SW480 (cell line): ENCODE measurements at places on chromosomes 11 and 22.

DNA sequence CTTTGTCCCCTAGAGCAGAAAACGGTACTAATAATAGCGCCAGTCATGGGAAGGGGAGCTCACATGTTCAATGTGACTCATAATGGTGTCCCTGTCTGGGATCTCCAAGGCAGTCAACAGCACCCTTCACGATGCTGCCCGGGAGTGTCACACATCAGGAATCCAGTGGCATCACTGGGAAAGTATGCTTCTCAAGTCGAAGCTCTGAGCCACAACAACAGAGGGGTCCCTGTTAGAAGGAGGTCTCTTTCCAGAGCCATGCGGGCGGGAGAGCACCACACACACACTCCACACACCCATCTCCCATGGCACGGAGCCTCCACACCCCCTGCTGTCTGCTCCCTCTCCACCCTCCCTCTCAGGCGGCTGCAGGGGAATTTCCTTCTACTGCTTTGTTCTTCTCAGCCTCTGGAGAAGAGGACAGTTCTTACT is 119.7 kb downstream of the ETS1 start:
- peak; percentile 93 for DNase-seq

DNA sequence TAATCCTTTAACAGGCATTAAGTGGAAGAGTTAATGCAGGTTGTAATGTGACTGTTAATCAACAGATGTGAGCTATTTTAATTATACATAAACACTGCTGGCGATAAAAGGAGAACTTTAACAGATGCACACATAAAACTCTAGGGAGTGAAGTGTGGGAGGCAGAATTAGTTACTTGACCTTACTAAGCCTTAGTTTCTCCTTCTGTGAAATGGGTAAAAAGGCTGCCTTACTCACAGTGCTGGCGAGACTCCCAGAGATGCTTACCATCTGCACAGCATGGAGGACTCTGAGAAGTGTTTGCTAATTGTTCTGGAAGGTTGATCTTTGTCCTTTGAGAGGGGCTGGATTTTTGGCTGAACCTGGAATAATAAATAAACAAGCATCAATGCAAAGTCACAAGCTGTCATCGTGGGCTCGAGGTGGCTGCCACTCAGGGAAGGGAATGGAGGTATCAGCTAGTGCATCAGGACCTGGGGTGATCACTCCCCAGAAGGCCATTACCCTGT is 58.6 kb upstream of the MPEG1 start:
- no peak for DNase-seq

DNA sequence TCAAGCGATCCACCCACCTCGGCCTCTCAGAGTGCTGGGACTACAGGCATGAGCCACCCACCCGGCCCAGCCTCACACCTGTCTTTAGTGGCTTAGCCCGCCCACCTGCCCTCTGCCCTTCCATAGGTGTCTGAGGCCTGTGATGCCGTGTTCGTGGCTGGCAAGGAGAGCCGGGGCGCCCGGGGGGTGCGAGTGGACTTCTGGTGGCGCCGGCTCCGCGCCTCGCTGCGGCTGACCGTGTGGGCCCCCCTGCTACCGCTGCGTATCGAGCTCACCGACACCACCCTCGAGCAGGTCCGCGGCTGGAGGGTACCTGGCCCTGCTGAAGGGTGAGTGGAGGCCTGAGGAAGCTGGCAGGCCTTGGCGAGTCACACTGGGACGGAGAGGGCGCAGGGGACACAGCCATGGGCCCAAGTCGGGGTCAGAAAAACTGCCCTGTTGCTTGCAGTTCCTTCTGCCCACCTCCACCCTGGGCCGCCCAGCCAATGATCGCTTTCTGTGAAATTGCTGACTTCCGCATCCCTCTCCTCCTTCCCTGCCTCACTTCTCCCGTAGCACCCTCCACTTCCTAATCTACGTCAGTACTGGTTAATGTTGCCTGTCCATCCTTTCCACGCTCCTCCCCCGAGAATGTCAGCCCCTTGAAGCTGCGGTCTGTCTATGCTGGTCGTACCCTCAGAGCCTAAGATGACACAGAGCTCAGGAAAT is 9.3 kb downstream of the TMEM132A start:
- no peak for DNase-seq

DNA sequence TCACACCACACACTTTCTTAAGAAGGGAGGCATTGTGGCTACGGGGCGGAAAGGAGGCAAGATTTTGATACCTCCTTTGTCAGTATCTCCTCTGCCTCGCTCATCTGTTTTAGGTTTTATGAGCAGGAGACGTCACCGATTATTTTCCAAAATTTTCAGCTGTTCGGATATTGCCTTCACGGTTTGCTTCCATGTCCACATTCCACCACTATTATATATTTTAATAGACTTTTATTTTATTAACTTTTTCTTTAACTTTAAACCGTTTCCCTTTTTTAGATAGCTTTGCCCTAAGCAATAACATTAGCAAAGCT is 33.7 kb upstream of the CREB3L1 start:
- DNase-seq: no peak

DNA sequence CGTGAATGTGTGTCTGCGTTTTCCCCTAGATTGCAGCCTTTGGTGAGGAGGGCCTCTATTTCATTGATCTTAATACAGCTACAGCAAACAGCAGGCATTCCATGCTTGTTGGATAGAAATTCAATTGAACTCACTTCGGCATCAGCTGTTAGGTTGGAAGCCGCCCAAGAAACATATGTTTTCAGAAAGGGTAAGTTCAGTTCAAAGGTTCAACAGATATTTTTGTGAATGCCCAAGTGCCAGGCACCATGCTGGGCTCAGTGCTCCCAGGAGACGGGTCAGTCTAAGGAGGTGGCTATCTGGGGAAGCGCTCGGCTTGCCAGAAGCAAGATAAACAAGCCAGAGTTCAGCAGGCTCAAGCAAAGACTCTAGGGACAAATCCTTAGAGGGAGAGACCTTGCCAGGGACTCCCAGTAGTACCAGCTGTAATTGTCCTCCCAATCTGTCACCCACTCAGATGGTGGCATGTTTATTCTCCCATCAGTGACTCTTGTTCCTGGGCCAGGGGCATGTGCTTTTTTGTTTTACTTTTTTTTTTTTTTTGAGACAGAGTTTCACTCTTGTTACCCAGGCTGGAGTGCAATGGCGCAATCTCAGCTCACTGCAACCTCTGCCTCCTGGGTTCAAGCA is 64.5 kb upstream of the LARGE1 start:
- DNase-seq: no peak

- no peak for DNase-seq
These were observed 141.0 kb downstream of the CRYBB2 start for GRCh38 chr22:25360411-25360810.

DNA sequence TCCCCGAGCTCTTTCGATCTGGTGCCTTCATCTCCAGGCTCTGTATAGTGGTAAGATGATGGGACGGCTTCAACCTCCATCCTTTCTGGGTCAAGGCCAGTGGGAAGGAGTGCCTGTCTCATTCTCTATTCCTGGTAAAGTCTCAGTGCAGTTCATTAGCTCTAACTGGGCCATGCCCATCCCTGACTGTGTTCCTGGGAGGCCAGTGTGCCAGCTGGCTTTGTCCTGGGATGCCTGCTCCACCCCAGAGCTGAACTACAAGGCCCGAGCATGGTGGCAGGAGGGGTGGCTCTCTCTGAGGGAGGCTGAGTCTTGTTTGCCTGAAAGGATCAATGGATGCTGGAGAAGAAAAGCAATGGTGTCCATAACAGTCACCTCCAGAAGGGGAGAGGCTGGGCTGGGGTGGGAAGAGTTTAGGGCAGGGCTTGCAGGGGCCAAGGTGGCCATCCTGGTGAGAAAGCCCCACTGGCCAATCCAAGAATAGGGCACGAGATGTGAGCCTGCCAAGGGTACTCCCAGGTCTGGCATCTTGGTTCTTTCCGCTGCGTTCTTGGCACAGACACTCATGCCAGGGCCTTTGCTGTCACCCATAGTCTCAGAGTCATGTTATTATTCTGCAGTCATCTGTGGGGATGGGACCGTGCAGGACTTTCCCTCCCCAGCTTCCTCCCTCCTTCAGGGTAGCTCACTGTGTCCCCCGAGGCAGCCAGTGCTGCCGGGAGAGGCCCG is 60.1 kb downstream of the PARVB start:
- DNase-seq: no peak

GRCh38 chr11:130544266-130544665 is 95.8 kb downstream of the ADAMTS15 start:
- no peak for DNase-seq

DNA sequence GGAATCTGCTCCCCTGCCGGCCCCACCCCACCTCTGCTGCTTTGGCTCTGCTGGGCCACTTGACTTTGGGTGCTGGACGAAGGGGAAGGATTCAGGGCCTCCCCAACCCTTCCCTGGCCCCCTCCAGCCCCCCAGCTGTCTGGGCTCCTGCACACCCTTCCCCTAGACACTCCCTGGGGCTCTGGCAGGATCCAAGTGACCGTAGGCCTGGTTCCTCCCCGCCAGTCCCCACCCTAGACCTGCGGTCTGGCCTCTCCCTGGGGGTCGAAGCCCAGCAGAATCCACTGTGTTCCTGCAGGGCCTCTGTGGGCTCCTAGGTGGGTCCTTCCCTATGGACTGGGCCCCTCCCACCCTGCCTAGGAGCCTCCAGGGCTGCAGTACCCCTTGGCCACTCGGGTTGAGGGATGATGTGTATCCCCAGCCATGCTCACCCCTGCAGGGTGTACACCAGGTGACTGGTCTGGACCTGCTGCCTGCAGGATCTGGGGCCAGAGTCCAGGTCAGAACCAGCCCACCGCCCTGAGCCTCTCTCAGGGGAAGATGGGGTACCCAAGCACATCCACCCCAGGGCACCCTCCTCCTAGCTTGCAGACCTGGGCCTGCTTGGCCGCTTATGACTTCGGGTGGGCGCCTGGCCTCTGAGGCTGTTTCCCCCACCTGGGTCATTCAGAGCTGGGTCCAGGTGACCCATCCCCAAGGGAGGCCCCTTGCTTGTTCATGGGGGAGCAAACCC is 5.6 kb downstream of the PIM3 start:
- no peak for DNase-seq

- no peak for DNase-seq
These were observed 122.6 kb downstream of the CCDC81 start for GRCh38 chr11:86497310-86497709.

DNA sequence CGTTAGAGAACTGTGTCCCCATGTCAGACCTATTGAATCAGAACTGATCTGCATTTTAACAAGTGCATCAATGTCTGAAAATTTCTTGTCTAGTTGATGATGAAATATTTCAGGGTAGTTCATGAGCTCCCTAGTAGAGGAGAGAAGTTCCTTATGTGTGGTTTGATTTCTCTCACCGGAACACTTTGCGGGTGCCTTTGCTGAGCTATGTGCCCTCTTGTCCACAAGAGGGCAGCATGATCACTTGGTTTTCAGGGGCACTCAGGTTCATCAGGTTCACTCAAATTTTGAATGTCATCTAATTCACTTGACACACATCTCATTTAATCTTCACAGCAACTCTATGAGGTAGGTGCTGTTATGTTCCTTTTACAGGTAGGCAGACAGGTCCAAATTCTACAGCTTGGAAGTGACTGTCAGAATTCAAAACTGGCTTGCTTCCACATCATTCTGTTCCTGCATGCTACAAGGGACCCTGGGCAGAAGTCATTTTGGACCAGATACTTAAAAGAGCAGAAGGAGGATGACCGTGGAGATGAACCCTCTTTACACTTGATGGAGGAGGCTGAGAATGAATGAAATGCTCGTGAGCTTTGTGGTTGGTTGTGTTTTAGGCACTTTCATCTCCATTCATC is 55.6 kb downstream of the P4HA3 start:
- peak; percentile 52 for DNase-seq

GRCh38 chr11:10669258-10670033 is 24.1 kb downstream of the IRAG1 start:
- peak; percentile 56 for DNase-seq

DNA sequence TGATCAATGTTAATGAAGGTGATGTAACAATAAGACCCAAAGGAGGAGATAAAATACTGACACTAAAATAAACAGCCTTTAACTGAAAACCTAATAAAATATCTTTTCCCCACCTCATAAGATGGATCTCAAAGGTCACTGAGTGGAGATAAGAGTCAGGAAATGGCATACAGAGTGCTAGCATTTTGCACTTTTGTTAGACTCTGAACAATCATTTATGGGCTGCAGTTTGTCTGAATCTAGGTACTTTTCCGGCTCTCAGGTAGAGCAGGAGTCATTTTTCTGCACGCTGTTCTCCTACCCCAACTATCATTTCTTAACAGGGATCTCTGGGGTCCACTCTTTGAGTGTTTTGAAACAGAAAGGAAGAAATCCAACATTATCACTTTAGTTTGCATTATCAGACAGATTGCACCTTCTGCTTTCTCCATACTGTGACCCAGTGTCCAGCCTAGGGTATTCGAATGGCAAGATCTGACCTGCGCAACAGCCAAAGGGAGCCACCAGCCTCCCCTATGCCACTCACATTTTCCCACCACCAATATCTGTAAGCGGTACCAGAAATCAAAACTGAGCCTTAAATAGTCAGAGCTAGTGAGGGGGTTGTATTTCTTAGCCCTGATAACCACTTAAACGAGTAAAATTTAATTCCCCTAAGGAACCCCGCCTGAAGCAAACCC is 863 bp downstream of the SIAE start:
- no peak for DNase-seq

- DNase-seq: no peak
These were observed 280.7 kb downstream of the BRD1 start for GRCh38 chr22:49546811-49547585.

DNA sequence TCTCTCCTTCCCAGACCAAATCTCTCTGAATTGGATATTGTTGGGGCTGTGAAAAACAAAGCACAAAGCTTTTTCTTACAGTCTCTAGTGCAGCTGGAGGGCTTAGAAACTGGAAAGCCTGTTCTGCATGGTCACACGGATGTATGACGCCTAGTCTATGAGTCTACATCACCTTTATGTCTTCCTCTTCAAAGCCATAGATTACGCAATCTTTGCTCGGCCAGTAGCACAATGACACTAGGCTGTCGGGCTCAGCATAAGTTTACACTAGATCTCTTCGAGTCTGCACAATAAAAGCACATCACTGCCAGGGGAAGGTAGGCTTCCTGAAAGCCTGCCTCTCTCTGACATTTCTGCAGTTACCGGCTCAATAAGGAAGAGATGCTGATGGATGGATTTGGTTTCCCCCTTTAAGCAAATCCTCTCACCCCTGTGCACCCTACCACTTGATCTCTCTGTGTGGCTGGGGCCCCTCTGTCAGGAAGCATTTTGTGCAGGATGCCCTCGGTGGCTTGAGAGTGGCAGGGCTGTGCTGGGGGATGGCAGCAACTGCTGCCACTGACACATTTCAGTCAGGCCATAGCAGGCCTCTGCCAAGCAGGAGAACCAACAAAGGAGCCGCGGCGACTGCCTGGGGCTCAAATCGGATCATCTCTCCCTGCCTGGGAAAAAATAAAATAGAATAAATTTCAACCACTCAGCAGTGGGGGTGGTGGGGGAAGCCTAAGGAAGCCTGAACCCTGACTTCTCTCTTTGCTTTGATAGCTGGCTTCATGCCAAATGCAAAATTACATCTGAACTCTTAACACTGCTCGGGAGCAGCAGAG is 1272.8 kb downstream of the LRRC4C start:
- peak; percentile 29 for DNase-seq

DNA sequence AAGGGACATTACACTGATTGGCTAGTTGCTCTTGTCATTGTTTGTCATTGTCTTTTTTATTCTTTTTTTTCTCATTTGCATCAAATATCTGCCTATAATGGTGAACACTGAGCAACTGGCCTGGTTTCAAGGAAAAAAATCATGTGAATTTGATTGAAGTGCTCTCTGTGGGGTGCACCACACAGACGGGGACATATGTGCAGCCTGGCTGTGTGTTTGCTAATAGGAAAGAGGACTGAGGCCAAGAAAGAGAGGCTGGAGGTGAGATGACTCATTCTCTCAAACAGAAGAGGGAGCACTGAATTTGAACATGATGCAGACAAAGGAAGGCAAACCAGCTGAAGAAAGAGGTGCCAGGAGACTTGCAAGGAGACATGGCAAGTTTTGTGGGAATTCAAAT is 684.9 kb upstream of the CCDC90B start:
- no peak for DNase-seq

- DNase-seq: no peak
These were observed 60.8 kb upstream of the PDE3B start for GRCh38 chr11:14582793-14583192.
